ENCODE measurements at places on chromosomes 2 and 18.

DNA sequence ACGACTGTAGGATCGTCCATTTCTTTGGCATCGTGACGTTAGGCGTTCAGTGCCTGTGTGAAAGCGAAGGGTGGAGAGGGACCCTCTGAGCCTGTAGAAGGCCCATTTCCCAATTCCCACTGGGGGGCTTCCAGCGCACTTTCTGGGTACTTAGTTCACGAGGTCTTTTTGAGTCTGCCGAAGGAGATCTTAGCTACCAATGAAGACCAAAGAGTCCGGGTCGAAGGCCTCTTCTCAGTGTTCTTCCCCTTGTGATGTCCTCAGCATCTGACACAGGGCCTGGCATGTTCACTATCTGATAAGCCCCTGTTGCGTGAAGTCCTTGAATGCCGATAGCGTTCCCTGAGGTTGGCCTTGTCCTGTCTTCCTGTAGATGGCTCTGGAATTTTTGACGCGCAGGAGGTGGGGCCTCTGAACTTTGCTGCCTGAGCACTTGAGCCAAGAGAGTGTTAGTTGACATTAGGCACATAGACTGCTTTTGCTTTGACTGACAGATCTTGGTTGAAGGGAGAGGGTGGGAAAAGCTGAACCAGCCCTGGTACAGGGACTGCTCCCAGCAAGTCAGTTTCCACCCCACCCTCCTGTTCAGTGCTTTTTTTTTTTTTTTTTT, 52.8 kb downstream of the LDLRAD4 start:
- DNase-seq: no peak

- no peak for DNase-seq
Observed at GRCh38 chr18:58502628-58503027, 126.3 kb downstream of the ALPK2 start.

- no peak for DNase-seq
Observed at GRCh38 chr2:7420530-7420929, 503.3 kb downstream of the RNF144A start.

- peak; percentile 84 for DNase-seq
Observed at GRCh38 chr2:146927080-146927711, 917.6 kb upstream of the ACVR2A start.

DNA sequence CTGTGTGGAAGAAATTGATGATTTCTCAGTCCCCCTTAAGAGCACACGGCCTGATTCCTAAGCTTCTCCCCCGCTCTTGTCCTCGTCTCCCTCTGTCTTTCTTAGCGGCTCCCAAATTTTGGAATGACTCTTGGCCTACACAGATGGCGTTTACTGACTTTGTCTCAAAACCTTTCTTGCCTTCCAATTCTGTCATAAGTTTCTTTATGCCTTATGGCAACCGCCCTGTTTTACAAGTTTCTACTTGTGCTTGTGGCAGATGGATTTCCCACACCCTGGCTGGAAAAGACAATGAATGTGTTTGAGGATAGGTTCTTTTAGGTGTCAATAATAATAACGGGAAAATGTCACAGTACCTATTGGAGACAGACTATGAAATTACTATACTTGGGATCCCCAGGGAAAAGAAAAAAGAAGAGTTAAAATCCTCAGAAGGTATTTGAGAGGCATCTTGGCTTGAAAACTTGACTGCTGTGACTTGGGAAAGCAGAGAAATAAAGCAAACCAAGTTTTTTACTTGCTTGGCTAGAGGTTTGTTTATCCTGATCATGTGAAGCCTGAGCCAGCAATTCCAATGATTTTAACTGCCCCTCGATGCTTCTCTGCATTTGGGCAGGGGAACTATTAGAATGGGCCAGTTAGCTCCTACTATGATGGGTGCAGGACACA, 276.4 kb downstream of the HRH4 start:
- DNase-seq: no peak

DNA sequence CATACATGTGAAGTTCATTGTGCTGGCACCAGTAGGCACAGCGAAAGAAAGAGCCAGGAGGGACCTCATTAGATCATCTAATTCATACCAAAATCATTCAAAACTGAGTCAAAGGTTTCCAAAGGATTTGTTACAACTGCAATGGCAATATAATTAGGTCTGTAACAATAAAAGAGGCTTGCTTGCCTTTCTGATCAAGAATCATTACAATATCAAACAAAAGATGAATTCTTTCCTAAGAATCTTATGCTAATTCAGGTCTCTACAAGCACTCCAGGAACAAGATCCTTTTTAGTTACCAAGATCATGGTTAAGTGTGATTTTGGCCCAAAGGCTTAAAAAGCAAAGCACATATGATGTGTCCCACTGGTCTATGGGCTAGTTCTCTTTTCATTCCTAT, 41.9 kb upstream of the ITPRID2 start:
- no peak for DNase-seq

DNA sequence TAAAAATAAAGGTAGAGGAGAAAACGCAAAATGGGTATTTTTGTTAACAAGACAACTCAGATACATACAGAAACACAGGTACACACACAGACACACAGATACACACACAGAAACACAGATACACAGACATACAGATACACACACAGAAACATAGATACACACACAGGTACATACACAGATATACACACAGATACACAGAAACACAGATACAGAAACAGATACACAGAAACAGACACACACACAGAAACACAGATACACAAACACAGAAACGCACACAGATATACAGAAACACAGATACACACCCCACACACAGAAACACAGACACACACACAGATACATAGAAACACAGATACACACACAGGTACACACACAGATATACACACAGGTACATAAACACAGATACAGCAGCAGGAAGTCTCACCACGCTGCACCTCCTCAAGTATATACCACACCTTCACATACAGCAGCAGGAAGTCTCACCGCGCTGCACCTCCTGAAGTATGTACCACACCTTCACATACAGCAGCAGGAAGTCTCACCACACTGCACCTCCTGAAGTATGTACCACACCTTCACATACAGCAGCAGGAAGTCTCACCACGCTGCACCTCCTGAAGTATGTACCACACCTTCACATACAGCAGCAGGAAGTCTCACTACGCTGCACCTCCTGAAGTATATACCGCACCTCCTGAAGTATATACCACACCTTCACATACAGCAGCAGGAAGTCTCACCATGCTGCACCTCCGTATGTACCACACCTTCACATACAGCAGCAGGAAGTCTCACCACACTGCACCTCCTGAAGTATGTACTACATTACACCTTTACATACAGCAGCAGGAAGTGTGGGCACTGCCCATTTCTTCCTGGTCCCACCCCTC, 250.5 kb downstream of the HDAC4 start:
- no peak for DNase-seq

GRCh38 chr2:97011977-97012569, 25.7 kb upstream of the FAM178B start:
- peak; percentile 23 for DNase-seq

GRCh38 chr2:66198873-66199272, 236.1 kb upstream of the MEIS1 start:
- DNase-seq: no peak

GRCh38 chr2:34729845-34730244, 1130.7 kb upstream of the FAM98A start:
- DNase-seq: no peak

DNA sequence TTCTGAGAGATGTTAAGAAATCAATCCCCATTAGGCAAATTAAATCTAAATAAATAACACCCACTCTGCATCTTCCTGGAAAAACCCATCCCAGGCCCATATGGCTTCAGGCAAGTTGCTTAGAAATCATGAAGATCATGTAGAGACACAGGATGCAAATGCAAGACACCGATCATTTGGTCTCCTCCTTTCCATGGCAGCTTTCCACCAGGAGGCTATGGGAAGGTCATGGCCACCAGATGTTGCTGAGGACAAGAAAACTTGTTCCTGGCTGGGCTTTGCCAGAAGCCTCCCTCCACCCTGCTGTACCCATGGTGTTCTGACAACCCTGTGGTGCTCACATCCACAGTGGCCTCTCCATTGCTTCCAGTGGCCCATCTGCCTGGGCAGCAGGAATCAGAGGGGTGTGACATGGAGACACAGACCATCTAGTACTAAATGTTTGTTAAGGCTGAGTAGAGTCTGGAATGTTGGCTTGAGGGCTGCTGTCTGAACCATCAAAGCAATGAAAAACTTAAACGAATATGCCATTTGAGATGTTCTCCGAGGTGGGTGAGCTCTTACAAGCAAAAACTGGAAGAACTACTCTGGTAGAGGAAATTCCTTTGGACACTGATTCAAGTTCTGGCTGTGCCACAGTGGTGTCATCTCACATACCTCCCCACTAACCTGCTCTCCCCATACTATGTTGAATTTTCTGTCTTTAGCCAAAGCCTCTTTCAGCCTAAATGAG, 293.2 kb downstream of the TNS1 start:
- DNase-seq: peak; percentile 48
